Caudate nucleus (tissue), 63 donors: ENCODE measurements at places on chromosomes 11 and 22.

DNA sequence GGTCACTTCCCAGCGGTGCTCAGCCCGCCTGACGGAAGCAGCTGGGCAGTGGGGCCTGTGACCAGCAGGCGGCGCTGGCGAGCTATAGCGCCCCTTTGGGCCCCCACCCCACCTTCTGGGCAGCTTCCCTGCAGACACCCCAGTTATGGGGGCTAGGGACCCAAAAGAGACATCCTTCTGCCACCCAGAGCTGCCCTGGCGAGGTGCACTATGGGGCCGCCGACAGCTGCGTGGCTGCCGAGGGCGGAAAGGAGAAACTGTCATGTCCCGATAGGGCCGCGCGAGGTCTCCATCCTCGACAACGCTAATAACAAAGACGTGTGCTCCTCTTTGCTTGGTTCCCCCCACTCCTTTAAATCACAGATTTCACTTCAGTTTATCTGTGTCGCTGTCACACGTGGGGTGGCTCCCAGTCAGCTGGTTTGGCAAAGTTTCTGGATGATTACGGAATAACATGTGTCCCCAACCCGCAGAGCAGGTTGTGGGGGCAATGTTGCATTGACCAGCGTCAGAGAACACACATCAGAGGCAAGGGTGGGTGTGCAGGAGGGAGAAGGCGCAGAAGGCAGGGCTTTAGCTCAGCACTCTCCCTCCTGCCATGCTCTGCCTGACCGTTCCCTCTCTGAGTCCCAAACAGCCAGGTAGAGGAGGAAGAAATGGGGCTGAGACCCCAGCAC, 673 bp upstream of the MYO7A start:
- DNase-seq = no peak

- no peak for DNase-seq
Observed at GRCh38 chr11:2250041-2250440, 20.3 kb downstream of the ASCL2 start.

DNA sequence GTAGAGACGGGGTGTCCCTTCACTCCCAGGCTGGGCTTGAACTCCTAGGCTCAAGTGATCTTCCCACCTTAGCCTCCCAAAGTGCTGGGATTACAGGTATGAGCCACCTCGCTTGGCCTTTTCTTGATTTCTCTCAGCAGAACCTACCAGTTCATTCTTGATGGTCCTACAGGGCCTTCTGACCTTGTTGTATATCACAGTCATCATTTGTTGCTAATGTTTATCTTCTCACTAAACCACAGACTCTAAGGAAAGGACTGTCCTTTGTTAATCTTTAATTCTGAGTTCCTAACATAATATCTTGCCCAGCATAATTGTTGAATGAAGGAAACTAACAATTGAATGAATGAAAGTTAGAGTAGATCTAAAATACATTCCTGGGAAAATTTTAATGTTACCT, 22.0 kb upstream of the ZC3H12C start:
- DNase-seq = no peak

DNA sequence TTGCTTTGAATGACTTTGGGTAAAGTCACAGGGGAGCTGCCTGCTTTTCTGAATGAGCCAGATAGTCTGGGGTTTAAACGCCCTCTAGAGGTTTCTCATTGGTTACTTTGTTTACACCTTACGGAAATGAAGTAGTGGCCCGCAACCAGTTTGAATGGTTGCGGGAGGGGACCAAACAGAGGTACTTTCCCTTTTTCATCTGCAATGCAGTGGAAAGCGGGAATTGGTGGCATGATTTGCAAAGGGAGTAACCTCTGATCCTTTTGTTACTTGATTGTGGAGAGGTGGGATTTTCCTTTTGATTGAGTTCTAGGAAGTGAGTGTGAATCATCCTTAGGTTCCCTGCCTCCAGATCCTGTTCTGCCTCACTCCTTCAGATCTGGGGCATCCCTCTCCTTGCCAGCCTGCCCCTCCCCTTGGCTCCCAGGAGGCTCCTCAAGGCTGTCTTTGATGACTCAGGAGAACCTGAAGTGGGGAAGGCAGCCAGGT, 15.9 kb upstream of the GLYATL1 start:
- DNase-seq = peak; percentile 47

DNA sequence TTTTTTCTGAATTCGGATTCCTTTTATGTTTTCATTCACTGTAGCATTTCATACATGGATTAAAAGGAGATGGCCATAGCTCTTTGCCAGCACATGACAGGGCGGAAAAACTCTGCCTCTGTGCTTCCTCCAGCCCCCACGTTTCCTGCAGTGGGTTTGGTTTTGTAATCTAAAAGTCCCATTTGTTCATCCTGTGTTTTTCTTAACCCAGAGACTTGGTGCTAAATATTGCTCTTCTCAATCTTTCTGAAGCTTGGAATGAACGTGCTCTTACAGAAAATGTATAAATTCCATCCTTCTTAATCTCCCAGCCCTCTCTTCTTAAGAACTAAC, 89.9 kb downstream of the PPP6R3 start:
- DNase-seq = no peak
